ENCODE measurements at places on chromosomes 2 and 18.

DNA sequence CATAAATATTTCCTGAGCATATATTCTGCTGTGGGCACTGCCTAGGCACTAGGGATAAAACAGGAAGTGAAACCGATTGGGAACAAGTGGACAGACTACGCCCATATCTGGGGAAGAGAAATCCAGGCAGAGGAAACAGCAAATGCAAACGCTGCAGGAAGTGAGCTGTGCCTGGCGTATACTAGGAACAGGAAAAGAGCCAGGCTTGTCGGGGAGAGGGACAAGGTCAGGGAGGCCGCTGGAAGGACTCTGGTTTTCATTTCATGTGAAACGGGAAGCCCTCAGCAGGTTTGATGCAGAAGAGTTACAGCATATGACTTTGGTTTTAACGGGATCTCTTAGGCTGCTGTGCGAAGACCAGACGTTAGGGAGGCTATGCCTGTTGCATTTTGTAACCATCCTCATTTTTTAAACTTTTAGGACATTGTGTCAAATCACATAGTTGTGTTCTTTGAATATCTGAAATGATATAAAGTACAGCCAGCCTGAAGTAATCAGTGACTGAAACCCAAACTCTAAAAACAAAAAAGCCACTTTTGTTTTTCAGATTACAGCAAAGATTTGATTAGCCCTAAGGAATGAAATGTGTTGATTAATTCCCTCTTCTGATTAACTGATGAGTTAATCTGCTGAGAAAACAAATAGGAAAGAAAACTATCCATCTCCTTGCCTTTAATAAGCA is 110.2 kb upstream of the PIEZO2 start:
- DNase-seq = no peak

- DNase-seq = no peak
These were observed 13.3 kb downstream of the GAREM2 start for GRCh38 chr2:26185954-26186770.

DNA sequence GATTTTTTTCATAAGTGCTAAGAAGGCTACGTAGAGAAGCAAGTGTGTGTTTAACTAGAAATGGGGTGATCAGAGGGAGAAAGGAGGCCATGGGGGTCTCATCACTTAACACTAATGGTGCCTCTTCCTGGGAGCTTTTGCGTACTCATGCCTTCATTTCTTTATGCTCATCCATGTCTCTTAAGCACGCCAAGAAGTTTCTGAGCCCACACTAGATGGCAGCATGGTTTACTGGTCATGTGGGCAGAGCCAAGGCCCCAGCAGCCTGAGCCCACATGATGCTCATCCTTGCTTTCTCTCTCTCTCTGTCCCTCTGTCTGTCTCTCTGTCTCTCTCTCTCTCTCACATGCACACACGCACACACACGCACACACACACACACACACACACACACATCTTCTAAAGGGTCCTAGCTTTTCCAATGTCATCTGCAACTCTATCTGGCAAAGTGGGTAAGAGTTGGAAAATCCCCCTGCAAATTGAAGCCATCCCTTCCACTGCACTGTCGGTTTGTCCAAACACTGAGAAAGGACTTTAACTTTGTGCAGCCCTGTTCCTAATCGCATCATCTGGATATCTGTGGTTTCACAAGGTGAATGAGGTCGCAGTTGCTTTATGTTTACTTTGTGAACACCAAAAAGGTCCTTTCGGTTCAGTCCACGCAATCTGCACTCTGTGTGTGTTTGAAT is 137.1 kb upstream of the CCDC68 start:
- no peak for DNase-seq

- DNase-seq = no peak
These were observed 146.4 kb downstream of the DAW1 start for GRCh38 chr2:228017784-228018183.

DNA sequence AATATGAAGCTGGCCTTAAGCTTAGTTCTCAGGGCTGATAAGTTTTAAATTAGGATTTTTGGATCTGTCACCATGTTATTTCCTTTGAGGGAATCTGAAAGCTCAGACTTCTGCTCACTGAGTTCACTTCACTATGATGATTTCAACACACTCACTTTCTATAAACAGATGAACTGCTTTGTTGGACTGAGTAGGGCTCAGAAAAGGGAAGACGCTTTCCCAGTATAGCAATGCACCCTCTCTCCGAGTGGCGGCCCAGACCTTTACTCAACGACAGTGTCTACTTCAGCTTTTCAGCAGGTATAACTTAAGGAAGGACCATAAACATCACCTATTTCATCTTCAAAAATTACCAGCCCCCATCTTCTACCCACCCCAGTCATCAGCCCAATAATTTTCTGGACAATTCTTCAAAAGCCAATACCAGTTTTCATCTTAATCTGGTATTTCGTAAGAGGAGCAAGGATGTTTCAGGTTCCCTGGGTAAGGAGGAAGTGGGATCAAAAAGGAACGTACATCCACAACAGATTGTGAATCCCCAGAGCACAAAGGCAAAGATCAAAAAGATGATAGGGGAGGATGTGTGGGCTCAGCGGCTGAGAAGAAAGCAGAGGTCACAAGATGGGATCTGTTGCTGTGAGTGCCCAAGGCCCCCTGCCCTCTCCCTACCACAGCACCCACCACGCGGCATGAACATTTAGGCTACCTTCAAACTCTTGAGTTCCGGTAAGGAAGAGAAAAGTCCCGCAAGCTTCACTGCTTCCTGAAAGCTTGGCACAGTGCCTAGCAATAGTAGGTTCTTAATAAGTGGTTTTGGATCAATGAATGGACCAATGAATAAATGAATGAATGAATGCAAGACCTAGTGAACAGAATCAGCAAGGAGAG is 41.9 kb downstream of the LPIN2 start:
- no peak for DNase-seq

- DNase-seq = no peak
These were observed 1.4 kb downstream of the NOL4 start for GRCh38 chr18:34223164-34223892.

DNA sequence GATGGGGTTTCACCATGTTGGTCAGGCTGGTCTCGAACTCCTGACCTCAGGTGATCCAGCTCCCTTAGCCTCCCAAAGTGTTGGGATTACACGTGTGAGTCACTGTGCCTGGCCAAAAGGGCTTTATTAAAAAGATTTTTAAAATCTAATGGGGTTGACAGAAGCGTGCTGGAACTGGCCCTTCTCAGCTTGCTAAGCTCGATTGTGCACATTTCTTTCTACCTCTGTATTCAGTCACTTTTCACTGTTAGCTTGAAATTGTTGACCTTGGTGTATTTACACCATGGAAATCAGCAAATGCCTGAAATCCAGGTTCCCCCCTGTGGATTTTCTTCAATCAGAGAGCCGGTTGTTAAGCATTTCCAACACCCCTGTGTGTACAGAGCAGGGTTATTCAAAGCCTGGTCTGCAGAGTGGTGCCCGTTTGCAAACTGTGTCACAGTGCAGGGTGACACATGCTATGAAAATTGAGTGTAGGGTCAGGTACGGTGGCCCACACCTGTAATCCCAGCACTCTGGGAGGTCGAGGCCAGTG is 140.2 kb downstream of the TGIF1 start:
- DNase-seq = no peak

DNA sequence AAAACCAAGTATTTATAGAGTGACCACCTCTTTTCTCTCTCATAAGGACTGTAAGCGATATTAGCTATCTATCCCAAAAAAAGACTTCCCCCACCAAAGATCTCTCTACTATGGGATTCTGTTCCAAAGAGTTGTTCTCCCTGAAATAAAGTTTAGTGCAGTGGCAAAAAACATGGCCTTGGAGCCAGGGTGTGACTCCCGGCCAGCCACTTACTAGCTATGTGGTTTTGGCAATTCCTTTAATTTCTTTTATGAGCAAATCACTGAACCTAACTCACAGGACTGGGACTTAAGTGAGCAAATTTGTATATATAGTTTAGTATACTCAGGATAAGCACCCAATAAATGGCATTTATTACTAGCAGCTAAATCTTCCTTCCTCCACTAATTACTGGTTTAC is 42.6 kb downstream of the SESTD1 start:
- DNase-seq = no peak

GRCh38 chr2:106863387-106863786 is 22.6 kb downstream of the ST6GAL2 start:
- no peak for DNase-seq

DNA sequence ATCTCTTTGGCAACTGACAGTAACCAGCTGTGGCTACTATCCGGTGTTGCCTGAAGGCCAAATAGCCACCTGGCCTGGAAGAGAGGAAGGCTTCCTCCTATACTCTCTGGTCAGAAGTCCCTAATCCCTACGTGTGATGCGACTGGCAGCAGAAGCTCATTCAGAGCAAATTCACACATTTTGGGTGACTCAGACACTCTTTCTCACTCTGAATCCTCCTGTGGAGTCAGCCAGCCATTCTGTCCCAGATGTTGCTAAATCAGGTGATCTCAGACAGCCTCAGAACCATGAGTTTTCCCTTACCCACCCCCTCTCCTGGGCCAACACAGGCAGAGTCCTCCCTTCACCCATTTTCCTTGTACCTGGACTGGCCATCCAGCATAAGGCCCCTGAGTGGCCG is 34.7 kb downstream of the CFAP53 start:
- no peak for DNase-seq

- no peak for DNase-seq
These were observed 79.1 kb upstream of the SEC11C start for GRCh38 chr18:59060551-59060950.

- no peak for DNase-seq
These were observed 408.1 kb downstream of the THSD7B start for GRCh38 chr2:137173463-137173862.

DNA sequence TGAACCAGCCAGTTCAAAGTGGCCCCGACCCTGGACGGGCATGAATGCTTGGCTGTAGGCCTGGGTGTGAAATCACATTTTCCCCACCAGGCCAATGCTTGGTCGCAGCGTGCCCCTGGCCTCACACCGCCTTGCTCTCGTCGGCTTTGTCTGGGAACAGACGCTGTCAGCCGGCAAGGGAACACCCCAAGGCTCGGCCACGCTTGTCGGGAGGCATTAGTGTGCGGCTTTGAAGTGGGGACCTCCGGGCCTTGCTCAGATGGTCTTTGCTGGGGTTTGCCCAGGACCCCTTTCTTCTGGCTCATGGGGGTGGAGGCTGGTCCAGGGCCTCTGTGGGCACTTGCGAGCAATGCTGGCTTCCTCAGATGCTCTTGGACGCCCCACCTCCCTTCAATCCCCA is 79.1 kb downstream of the INHBB start:
- no peak for DNase-seq

DNA sequence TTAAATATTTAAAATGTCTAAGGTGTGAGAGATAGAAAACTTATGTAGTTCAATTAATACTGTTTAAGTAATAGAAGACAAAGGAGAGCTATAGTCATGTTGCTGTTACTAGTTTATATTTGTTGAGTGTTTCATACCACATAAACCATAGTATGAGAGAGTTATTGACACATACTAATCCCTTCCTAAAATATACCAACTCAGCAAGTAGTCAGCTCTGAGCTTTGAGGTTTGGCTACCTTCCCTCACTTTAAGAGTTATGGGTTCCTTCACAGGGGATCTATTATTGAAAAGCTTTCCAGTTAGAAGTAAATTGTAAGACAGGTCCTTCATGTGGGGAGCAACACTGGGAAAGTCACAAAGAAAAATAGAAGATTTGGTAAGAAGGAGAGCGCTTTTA is 701.6 kb upstream of the ZEB2 start:
- no peak for DNase-seq

DNA sequence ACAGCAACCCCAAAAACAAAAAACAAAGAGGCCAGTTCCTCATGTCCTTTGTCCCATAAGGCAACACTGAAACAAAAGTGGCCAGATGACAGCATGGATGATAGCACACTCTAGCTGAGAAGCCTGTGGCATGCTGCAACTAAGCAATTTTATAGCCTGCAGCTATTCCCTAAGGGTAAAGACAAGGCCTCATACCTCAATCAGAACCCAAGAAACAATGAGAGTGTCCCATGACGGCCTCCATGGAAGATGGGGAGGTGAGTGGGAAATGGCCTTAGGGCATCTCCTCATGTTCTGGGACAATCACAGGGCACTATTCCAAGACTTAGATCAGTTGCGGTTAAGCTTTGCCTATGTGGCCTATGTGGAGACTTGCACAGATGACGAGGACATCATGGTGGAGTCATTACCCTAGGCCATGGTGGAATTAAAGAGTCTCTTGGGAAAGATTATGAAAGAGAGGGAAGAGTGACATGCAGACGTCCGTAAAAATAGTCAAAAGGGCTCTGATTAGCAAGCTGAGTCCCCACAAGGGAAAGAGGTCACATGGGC is 103.1 kb downstream of the INO80D start:
- DNase-seq = no peak

DNA sequence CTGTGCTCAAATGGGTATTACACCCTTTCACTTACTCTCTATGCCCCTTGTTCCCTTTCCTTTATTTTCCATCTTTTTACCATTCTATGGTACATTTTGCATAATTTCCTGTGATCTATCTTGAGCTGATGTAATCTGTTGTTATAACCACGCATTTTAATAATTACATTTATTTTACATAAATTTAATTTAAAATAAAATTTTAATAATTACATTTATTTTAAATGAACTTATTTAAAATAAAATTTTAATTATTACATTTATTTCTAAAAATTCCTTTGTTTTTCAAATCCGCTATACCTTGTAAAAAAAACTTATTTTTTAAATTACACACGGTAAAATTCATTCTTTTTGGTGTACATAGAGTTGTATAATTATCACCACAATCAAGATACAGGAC is 93.9 kb downstream of the CRACDL start:
- no peak for DNase-seq

DNA sequence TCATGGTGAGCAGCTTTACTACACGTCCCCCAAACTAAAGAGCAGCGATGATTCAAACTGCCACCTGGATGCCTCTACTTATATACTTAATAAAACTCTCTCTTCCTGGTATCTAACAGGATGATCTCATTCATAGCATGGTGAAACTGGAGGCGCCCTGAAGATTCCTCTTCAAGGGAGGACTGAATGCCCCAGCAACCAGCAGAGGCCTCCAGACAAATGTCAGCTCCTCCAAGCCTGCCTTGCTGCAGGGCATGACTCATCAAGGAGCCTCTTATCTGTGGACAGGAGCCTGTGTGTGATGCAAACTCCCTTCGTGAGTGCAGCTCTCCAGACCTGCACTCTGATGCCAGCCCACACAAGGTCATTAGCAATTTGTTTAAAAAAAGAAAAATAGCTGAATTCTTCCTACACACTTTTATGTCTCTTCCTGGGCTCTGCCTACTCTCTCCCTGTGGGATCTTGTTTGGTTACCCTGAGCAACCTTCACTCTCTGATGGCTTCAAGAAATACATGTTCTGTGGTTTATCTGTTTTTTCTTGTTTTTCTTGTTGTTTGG is 30.2 kb downstream of the LONRF2 start:
- DNase-seq = no peak

GRCh38 chr2:84302513-84303412 is 156.3 kb downstream of the SUCLG1 start:
- no peak for DNase-seq

DNA sequence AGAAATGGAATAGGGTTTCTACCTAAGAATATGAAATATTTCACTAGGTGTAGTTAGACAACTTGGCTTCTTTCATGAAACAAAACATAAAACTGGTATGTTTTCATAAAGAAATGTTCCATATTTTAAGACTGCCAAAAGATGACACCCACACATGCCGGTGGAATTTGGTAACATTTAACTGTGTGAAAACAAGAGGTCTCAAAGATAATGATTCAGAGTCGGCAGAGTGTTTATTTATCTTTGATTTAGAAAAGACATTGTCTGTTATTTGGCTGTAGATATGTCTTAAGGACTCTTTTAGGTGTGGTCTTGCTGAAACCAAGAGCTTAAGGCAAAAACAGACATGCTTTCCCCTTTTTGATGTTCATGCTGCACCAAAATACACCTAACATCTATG is 63.5 kb upstream of the FN1 start:
- DNase-seq = no peak
